GF-D8 (cell line): ENCODE measurements at places on chromosomes 1 and 21.

DNA sequence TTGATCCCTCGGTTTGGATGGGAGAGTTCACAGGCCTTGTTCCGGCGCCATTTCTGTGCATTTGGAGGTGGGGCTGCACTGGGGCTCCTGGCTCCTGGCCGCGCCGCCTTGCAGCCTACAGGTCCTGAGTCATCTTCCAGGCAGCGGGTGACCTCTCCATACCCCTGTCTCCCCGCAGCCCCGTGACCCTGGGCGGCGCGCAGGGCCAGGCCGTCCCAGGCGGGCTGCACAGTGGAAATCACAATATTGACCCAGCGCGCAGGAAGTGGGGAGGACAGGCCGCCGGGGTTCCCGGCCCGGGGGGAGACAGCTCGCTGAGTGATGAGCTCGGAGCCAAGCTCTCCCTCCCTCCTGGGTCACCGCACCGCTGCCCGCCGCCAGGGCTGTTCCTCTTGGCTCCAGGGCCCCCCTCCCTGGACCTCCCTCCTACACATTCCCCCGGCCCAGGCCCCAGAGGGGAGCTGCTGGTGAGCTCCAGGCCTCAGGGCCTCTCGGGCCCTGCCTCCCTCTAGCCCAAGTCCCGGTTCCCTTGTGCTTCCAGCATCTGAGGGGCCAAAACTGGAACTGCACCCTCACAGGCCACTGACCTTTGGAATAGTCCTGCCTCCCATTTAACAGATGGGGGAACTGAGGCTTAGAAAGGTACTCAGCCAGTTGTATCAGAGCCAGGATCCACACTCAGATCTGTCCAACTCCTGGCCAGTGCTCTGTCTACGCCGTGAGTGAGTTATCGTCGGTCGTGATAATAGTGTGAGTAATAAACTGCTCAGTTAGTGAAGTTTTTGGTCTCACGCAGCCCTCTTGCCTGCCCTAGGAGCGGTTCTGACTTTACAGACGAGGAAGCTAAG, 142.9 kb upstream of the WNT4 start:
- no peak for DNase-seq

- peak; percentile 12 for DNase-seq
Measured at GRCh38 chr1:226702957-226703831, 35.9 kb downstream of the ITPKB start.

- no peak for DNase-seq
Measured at GRCh38 chr1:171081763-171082201, 8.9 kb upstream of the FMO3 start.

DNA sequence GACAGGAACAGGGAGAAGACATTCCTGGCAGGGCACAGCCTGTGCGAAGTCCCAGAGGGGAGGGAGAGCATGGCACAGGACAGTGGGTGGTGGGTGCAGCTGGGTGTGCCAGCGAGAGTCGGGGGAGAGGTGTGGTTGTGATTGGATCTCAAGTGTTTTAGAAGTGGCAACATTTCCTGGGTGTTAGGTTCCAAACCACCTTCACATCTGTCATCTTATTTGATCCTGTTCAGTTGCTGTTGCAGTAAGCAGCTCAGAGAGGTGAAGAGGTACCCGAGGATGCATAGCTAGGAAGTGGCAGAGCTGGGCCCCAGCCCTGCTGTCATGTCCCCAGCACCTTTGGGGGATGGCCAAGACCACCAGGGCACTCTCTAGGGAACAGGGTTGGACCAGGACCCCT, 22.0 kb upstream of the DISP3 start:
- no peak for DNase-seq

- DNase-seq: no peak
Measured at GRCh38 chr1:53559391-53559815, 100.2 kb downstream of the DMRTB1 start.

DNA sequence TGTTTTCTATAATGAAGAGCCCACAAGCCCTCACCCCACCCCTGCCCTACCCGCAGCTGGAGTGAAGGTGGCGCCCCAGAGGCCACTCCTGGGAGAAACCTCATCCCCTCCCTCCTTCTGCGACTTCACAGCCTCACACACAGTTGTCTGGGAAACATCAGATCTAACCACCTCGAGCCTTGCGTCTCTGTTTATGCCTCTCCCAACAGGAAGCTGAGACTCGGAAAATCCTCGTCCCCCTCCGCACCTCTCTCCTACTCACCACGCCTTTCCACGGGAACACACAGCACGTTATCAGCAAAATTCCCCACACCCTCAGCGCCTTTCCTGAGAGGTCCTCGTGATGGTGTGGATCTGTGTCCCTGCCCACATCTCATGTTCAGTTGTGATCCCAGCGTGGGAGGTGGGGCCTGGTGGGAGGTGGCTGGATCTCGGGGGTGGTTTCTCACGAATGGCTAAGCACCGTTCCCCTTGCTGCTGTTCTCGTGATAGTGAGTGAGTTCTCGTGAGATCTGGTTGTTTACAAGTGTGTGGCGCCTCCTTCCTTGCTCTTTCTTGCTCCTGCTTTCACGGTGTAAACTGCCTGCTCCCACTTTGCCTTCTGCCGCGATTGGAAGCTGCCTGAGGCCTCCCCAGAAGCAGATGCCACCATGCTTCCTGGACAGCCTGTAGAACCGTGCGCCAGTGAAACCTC, 190.6 kb downstream of the KIF26B start:
- DNase-seq: no peak

DNA sequence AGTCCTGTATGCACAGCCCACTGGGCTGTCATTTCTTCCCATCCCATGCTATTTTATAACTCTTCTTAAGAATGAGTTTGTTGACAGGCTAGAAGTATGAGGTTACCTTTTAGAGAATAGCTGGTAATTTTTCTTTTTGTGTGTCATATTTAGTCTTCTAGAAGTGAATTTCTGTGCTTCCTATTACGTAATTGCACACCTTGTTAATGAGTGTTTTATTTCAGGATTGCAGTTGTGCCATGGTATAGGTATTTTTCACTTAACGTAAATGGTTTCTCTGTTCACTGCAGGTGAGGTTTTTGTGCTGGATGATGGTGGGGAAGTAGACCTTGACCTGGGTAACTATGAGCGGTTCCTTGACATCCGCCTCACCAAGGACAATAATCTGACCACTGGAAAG, 5.0 kb downstream of the CTPS1 start:
- no peak for DNase-seq

DNA sequence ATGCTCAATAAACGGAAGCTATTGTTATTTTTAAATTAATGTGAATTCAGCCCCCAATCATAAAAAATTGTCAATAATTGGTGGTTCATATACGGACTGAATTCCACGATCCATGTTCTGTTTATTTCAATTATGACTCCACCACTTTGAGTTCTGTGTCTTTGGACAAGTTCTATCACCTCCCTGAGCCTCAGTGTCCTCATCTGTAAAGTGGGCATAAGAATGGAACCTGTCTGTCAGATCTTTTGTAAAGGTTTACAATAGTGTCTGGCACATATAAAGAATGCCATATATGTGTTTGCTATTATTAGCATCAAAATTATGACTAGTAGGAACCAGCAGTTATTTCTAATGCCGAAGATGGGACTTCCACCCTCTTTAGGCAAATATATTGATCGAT, 183.3 kb downstream of the KAZN start:
- no peak for DNase-seq

DNA sequence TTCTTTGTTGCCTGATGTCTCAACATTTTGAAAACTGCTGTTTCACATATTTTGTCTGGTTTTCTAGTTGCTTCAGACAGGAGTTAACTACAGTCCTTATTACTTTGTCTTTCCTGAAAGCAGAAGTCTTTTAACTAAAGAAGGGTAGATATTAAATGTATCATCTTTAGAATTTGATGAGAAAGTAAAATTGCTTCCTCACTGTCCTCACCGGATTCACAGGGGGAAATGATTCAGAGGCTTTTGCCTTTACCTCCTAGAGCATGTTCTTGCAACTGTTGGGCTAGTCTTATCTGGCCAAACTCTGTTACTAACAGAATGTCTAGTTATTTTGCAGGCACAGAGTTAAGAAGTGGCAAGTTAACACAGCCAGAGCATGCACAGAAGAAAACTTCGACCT, 107.2 kb upstream of the VAV3 start:
- no peak for DNase-seq

DNA sequence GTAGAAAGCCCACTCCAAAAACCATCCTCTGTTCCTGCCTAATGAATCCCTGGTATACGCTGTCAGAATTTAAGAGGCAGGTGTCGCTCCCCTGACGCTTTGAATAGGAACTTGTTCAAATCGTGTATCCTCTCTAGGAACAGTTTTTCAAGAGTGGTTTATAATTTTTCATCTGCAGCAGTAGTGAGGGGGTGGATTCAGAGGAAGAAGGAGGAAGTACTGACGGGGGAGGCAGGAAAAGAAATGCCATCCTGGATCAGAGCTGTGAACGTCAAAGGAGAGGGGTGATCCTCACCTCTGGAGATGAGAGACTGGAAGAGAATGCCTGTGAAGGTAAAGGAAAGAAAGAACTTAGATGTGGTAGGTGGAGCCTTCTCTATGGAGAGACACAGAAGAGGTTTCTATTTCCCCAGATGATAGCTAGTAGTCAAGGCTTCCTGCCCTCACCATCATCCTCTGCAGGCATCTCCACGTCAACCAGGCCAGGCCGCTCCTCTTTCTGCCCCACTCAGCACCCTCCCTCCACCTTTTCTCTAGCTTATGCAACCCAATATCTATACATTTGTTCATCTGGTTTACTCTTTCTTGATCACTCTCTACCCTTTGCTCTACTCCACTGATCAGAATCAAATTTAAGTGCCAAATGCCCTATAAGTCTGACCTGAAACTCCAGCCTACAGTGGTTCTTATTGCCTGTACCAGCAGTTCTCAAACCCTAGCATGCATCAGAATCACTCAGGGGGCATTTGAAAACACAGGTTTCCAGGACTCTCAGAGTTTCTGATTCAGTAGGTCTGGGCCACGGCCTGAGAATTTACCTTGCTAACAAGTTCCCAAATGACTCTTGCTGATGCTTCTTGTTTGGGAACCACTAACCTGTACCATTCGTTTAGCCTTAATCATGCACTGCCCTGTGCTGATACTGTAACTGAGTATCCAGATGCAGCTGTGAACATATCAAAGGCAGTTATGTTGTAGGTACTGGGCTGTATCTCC, 13.1 kb upstream of the BCL9 start:
- no peak for DNase-seq

DNA sequence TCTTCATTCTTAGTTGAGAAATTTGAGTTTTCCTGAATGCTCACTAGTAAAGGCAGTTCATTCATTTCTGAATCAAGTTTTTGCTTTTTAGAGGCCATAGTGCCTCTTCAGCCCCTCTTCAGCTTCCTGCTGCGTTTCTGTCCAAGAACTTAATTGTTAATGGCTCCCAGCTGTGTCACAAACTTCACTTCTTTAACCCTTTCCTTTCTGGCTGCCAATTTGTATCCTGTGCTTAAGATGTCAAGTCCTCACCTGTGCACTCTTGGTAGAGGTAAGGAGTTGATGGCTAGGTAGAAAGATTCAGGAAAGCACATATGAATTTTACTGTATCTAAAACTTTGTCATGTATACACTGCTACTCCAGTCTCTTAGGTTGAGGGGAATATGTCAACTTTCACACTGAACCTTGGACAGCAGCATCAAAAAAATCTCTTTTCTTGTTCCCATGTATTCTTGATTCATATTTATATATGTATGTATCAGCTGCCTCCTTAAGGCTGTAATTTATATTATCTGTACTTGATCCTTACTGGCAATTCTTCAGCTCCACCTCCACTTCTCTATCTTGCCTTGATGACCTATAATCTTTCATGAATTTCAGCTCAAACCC, 612.8 kb downstream of the LMO4 start:
- DNase-seq: no peak

DNA sequence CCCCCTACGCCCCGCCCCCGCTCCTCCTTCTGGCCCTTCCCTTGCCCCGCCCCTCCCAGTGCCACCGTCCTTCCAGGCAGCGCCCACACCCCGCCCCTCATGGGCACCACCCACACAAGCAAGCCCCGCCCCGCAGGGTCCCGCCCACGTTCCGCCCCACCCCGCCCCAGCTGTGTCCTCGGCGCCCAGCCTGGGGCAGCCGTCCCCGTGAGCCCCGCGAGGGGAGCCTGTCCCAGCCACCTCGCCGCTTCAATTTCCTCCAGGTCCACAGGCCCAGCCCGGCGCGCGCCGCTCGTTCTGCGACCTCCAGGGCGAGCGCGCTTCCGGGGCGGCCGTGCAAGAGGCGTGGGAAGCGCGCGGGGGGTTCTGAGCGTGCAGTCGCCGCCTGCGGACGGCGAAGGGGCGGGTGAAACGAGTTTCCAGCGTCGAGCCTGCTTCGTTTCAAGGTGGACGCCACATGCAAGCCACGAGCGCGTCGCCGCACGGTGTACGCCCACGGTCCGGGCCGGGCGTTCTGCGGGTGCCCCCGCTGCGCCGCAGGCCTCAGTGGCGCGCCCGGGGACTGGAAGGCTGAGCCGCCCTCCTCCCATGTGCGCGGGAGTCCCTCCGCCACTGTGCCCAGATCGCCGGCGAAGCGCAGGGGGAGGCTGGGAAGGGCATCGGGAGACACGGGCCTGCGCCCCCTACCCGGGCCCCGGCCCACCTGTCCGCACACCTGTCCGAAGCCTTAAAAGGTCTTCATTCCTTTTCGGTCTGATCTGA, 10.8 kb upstream of the FAAP20 start:
- peak; percentile 37 for DNase-seq

GRCh38 chr1:52424231-52424636, 19.8 kb downstream of the PRPF38A start:
- peak; percentile 84 for DNase-seq

- no peak for DNase-seq
Measured at GRCh38 chr1:34178072-34178471, 1.4 kb downstream of the C1orf94 start.

DNA sequence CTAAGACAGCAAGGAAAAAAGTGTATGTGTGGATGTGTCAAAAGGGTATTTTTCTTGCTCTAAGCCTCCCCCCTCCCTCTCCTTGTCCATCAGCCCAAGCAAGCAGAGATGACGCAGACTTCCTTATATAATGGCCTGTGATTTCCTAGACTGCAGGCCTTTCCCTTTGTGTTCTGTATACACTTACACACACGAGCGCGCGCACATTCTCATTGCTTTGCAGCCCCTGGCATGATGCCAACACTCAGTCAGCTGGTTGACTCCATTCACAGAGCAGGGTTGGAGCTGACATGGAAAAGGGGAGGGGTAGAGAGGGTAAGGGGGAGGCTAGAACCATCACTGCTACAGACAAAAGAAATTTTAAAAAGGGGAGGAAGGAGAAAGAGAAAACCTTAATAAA, 41.8 kb downstream of the GATAD2B start:
- no peak for DNase-seq

- no peak for DNase-seq
Measured at GRCh38 chr1:181190364-181191035, 102.0 kb downstream of the IER5 start.

- peak; percentile 88 for DNase-seq
Measured at GRCh38 chr1:15836772-15837669, 10.5 kb upstream of the SPEN start.
